ENCODE measurements at places on chromosomes 7 and 10. TPM values are rescaled to one million over a fixed set of nuclear protein-coding genes. Genes with fewer than 3 reads are reported as not detected.

GRCh38 chr7:117448655-117449054 is 21.4 kb upstream of the ASZ1 start:
- no peak for DNase-seq
- H3K27ac ChIP-seq: peak overlapping the region; percentile 50
- no peaks in the 10 kb centered on the region for H3K36me3 ChIP-seq
- no peaks in the 10 kb centered on the region for H3K27me3 ChIP-seq
- no peak overlapping the region for H3K4me3 ChIP-seq

DNA sequence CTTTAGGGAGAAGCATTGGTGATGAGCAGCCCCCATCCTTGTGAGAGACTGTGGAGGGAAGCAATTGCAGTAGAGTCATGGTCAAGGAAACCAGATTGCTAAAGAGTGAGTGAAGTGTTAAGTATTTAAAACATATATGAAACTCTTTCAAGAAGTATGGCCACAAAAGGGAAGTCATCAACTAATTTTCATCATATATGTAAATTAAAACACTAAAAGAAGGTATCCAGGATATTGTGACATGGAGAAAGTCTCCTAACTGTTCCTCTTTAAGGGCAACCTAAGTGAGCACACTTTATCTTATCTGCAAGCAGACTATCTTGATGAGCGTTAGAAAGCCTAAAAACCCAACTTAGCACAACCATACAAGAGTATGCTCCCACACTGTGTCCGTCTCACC is 69.7 kb downstream of the CD36 start:
- no peak overlapping the region for H3K27ac ChIP-seq
- H3K4me3 ChIP-seq: no peak overlapping the region
- no peaks in the 10 kb centered on the region for H3K4me1 ChIP-seq
- no peaks in the 10 kb centered on the region for H3K36me3 ChIP-seq

DNA sequence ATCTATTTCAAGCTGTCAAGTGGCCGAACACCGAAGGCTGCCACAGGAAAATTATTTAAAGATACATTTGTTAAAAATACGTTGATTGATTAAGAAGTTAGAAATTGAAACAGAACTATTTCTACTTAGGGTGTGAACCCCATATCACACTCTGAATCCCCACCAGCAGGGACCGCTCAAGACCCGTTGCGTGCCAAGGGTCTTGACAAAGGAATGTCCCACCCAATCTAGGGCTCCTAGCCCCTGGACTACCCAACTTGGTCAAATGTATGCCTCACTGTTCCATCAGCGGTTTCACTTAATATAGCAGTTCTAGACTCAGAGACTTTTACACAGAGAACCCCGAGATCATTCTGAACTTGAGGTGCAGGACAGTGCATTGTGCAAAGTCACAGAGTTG is 11.6 kb upstream of the PFKFB3 start:
- no peak for DNase-seq
- H3K27ac ChIP-seq: peak overlapping the region; percentile 61
- no peak overlapping the region for H3K4me3 ChIP-seq
- no peaks in the 10 kb centered on the region for H3K27me3 ChIP-seq
- no peaks in the 10 kb centered on the region for H3K36me3 ChIP-seq

GRCh38 chr7:128889121-128889520 is 21.4 kb downstream of the KCP start:
- no peaks in the 10 kb centered on the region for H3K27me3 ChIP-seq
- DNase-seq: no peak
- H3K4me3 ChIP-seq: no peak overlapping the region
- no peak overlapping the region for H3K27ac ChIP-seq

DNA sequence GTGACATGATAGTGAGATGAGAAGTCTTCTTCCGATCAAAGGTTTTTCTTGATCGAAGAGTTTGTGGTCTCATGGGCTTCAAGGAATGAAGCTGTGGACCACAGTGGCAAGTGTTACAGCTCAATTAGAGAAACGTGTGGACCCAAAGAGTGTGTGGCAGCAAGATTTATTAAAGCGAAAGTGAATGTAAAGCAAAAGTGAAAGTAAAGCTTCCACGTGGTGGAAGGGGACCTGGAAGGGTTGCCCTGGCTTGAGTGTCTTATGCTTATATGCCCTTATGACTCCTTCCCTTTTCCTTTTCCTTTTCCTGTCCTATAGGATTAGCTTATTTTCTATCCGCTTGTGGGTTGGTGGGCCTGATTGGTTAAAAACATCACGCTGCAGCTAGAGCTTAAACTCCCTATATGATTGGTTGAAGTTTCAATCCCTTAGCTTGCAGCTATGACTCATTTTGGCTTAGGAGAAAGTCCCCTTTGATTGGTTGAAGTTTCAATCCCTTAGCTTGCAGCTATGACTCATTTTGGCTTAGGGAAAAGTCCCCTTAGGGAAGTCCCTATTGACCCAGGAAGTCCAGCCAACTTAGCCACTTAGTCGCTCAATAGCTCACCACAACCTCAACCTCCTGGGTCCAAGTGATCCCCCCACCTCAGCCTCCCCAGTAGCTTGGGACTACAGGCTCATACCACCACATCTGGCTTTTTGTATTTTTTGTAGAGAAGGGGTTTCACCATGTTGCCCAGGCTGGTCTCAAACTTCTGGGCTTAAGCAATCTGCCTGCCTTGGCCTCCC is 34.7 kb downstream of the MRPS24 start:
- no peaks in the 10 kb centered on the region for H3K27me3 ChIP-seq
- H3K4me1 ChIP-seq: no peaks in the 10 kb centered on the region
- H3K4me3 ChIP-seq: no peak overlapping the region

GRCh38 chr7:40619647-40620046 is 484.8 kb downstream of the SUGCT start:
- no peaks in the 10 kb centered on the region for H3K27me3 ChIP-seq
- no peak for DNase-seq
- H3K36me3 ChIP-seq: no peaks in the 10 kb centered on the region
- no peak overlapping the region for H3K27ac ChIP-seq
- peaks cover 4% of the 10 kb centered on the region for H3K4me1 ChIP-seq

DNA sequence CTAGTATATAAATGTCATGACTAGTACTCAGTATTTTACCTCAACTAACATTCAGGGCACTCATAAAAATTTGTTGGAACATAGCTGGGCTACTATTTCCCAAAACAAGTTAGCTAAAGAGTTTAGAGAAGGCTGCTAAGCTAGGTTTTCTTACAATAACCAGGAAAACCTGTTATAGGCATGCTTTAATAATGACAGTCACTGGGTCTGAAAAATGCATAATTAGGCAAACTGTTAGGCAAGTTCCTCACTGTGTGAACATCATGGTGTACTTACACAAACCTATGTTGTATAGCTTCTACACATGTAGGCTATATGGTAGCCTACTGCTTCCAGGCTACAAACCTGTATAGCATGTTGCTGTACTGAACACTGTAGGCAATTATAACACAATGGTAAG is 79.0 kb downstream of the DNAJC1 start:
- H3K36me3 ChIP-seq: no peaks in the 10 kb centered on the region
- H3K27ac ChIP-seq: no peak overlapping the region
- H3K4me3 ChIP-seq: no peak overlapping the region
- no peaks in the 10 kb centered on the region for H3K27me3 ChIP-seq

DNA sequence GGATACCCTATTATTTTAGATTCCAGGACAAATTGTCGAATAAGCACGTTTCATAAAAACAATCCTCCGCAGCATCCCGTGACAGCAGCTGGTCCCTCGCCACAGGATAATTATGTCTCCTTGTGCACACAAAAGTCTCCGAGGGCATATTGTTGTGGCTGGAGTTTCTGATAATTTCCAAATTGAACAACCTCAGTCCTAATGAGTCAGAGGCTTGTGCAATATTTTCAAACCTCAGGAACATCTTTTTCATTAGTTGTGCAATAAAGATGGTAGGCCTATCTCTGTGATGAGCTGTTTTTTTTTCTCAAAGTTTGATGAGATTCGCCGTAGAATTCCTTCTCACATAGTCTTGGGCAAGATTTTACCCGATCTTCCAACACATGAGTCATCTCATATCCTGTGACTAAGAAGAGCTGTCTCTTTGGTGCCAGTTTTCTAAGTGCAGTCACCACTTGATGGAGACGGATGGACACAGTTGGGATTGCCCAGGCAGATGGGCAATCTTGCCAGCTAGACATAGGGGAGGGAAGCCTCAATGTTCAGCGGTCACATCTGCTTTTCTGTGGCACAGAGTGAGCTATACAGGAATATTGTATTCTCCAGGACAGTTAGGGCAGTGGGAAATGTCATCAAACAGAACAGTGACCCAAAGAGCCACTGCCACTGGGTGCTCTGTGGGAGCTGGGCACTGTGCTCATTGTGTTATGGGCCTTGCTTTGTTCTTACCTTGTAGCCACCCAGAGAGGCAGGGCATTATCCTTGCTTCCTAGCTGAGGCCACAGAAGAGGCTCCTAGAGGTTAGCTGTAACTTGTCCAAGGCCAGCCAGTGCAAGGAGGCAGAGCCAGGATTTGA is 7.8 kb downstream of the HTRA1 start:
- H3K4me1 ChIP-seq: no peaks in the 10 kb centered on the region

GRCh38 chr7:116271161-116271913 is 61.0 kb downstream of the TES start:
- H3K36me3 ChIP-seq: no peaks in the 10 kb centered on the region
- H3K4me1 ChIP-seq: peaks cover 10% of the 10 kb centered on the region
- H3K4me3 ChIP-seq: no peak overlapping the region
- no peaks in the 10 kb centered on the region for H3K27me3 ChIP-seq
- no peak overlapping the region for H3K27ac ChIP-seq
- DNase-seq: no peak

DNA sequence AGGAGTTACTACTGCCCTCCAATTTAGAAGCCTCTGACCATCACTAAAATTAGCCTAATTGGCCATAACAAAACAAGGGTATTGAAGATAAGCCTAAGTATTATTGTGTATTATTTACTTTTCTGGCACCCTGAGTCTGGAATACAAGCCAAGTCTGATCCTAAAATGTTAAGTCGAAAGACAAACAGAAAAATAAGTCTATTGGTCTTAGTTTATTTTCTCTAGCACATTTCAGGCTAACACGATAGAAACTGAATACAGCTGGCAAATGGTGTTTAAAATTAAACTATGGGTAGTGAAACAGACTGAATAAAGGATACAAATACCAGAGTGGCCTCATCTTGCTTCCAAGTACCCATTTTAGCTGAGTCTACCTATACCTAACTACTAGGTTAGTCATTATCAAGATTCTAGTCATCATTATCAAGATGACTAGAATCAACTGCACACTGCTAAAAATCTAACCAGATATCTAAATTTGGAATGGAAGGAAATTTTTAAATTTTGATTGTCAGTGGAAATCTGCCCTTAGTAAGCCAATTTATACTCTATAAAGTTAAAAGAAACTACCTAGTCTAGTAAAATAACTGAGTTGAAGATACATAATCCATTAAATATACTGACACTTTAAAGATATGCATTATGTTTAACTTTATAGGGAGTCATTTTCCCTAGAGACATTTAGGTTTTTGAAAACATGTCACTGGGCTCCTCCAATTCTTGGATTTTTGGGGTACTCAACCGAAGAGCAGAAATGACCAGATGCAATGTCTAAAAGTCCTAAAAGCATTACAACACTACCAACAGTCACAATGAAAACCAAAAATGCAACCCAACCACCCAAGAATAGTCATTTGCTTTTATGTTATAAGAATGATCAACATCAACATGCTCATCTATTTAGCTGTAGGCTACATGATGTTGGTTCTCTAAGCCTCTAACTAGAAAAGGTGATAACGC is 80.9 kb downstream of the NT5C2 start:
- H3K36me3 ChIP-seq: no peaks in the 10 kb centered on the region
- peaks cover 8% of the 10 kb centered on the region for H3K4me1 ChIP-seq
- H3K27ac ChIP-seq: no peak overlapping the region
- no peak overlapping the region for H3K4me3 ChIP-seq
- DNase-seq: no peak
- no peaks in the 10 kb centered on the region for H3K27me3 ChIP-seq

- no peaks in the 10 kb centered on the region for H3K36me3 ChIP-seq
- H3K27me3 ChIP-seq: no peaks in the 10 kb centered on the region
- no peak overlapping the region for H3K27ac ChIP-seq
- no peaks in the 10 kb centered on the region for H3K4me1 ChIP-seq
- no peak for DNase-seq
Measured at GRCh38 chr10:127534074-127534473, 15.0 kb upstream of the NPS start.

- no peak for DNase-seq
- H3K4me3 ChIP-seq: no peak overlapping the region
- peaks cover 5% of the 10 kb centered on the region for H3K4me1 ChIP-seq
Measured at GRCh38 chr7:90216771-90217170, 5.2 kb downstream of the STEAP2 start.

- H3K4me1 ChIP-seq: no peaks in the 10 kb centered on the region
- H3K27me3 ChIP-seq: no peaks in the 10 kb centered on the region
- H3K27ac ChIP-seq: no peak overlapping the region
- no peaks in the 10 kb centered on the region for H3K36me3 ChIP-seq
- H3K4me3 ChIP-seq: no peak overlapping the region
Measured at GRCh38 chr7:105693576-105693975, 112.3 kb upstream of the EFCAB10 start.

GRCh38 chr10:121532292-121532864 is 65.9 kb downstream of the FGFR2 start:
- DNase-seq: no peak
- H3K27ac ChIP-seq: no peak overlapping the region
- H3K36me3 ChIP-seq: no peaks in the 10 kb centered on the region
- H3K27me3 ChIP-seq: no peaks in the 10 kb centered on the region
- H3K4me3 ChIP-seq: no peak overlapping the region

DNA sequence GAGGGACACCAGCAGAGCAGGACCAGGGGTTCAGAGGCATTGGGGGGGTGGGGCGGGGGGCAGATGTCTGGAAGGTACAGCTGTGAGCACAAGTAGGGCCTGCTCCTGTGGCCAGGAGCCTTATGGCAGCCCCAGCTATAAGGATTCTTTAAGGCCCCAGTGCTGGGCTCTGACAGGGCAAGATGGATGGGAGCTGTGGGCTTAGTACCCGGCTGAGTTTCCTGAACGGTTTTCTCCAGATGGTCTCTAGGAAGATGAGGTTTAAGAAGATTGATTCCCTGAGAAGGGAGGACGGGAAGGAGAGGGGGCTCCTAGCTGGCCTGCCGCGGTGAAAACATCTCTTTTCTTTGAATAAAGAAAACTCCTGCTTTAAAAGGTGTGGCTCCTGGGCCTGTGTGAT is 30.1 kb upstream of the COMTD1 start:
- H3K36me3 ChIP-seq: no peaks in the 10 kb centered on the region
- peak; percentile 22 for DNase-seq
- peaks cover 23% of the 10 kb centered on the region for H3K4me1 ChIP-seq
- H3K27ac ChIP-seq: no peak overlapping the region
- H3K4me3 ChIP-seq: no peak overlapping the region

GRCh38 chr10:117830787-117831212 is 215.9 kb downstream of the RAB11FIP2 start:
- no peak for DNase-seq
- no peaks in the 10 kb centered on the region for H3K4me1 ChIP-seq
- H3K27ac ChIP-seq: no peak overlapping the region
- H3K4me3 ChIP-seq: no peak overlapping the region
- no peaks in the 10 kb centered on the region for H3K27me3 ChIP-seq
- H3K36me3 ChIP-seq: no peaks in the 10 kb centered on the region

Gene CREB5
- polyA plus RNA-seq: 8.4 TPM

Gene PRSS1
- 22,582 TPM for polyA plus RNA-seq

Gene CYP2C19
- polyA plus RNA-seq: not detected

Gene CUEDC2
- polyA plus RNA-seq: 51.5 TPM

Gene PRKG1
- 2.0 TPM for polyA plus RNA-seq

Gene CDHR3
- 3.7 TPM for polyA plus RNA-seq

Gene TMEM229A
- polyA plus RNA-seq: 0.12 TPM

Gene PON1
- polyA plus RNA-seq: 0.61 TPM
